ENCODE measurements at places on chromosomes 7 and 10.

- DNase-seq: no peak
Measured at GRCh38 chr7:39349452-39350123, 216.6 kb upstream of the YAE1 start.

DNA sequence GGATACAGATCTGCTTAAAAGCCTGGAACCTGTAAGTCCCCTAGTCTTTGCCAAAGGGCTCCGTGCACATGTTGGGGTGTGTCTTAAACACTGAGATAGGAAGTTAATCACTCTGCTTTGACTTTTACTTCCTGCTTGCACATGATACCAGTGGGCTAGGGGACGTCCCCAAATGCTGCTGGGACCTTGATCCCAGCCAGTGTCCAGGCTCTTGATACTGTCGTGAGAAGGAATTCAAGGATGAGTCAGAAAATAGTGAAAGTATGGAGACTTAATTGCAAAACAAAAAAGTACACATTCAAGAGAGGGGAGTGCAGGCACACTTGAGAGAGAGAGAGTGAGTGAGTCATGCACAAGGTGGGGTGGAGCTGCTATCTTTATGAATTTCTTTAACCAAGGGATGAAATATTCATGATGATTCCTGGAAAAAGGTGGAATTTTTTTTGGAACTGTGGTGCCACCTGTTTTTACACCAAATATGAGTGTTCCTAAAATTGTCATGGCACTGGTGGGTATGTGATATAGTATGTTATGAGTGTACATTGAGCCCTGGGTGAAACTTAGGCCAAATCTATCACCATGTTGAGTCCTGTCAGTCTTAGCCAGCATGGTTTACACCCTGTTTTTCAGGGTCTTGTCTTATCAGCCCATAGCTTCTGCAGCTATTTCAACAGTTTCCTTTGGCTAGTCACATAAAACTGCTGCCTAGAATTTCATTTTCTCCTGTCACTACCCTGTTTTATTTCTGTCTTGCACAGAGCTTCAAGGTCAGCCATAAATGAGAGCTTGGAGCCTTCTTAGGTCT lies 88.3 kb upstream of the CYP26C1 start:
- peak; percentile 75 for DNase-seq

DNA sequence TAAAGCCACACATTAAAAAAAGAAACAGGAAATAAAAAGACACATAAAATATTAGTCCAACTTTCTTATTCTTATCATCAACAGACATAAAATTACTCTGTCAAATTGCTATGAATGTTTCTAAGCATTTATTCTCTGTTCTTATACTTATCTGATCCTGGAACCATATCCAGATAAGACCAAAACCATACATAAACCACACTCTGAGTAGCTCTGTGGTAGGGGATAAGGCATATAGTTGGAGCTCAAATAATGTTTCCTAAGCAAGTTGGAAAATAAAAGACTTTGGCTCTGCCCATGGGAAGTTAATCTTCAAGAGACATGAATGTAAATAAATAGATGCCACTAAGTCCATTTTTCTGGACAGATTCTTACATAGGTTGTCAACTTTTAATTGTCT lies 103.1 kb upstream of the PLXDC2 start:
- DNase-seq: no peak

GRCh38 chr10:58701405-58702135 lies 188.9 kb downstream of the BICC1 start:
- DNase-seq: peak; percentile 92

- DNase-seq: no peak
Measured at GRCh38 chr7:148921806-148922205, 37.7 kb upstream of the EZH2 start.

DNA sequence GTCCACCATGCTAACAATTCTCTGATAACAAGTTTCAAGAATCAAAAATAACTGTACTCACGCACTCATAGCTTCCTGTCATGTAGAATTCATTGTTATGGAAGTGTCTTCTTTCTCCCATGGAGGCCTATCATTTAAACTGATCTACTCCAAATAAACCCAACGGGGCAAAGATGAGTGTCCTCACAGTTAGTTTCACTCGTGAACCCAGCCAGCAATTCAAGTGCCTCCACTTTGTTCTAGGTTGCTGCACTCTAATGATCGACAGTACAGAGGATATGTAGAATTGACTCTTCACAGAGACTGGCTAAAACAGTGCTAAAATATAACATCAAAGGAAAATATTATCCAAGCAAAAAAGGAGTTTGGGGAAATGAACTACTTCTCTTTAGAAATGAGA lies 111.4 kb downstream of the LRRN3 start:
- no peak for DNase-seq

- peak; percentile 98 for DNase-seq
Measured at GRCh38 chr7:5694912-5695726, 86.3 kb downstream of the RNF216 start.

DNA sequence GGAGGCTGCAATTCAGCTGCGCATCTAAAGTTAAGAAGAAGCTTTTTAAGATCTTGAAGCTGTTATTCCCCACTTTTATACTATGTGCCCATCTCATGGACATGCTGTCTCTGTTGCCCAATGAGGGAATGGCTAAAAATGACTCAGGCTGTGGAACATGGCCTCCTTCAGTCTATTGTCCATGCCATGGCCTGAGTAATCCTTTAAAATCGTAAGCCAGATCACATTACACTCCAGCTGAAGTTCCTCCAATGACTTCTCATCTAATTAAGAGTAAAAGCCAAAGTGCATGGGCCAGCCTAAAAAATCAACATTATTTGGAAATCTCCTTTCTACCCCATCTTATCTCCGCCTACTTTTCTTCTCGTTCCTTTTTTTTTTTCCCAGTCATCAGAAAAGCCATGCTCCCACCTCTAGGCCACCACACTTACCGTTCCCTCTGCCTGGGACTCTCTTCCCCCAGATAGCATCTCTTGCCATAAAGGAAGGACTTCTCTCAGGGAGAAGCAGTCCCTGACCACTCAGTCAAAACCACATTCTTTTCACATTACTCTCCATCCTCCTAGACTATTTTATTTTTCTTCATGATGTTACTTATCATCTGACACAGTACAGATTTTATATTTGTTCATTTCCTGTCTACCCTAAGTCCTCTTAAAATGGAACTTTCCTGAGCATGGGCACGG lies 337.4 kb downstream of the PRPF18 start:
- peak; percentile 88 for DNase-seq

GRCh38 chr10:35635576-35635975 lies 6.5 kb downstream of the FZD8 start:
- DNase-seq: peak; percentile 74

GRCh38 chr7:76343294-76343930 lies 15.4 kb downstream of the YWHAG start:
- no peak for DNase-seq

GRCh38 chr7:138460176-138460648 lies at the start of gene TRIM24:
Gene TRIM24, plus strand, starts transcription at chr7:138460259. Its CDS starts 290 bp downstream, at chr7:138460549.
- DNase-seq: no peak

DNA sequence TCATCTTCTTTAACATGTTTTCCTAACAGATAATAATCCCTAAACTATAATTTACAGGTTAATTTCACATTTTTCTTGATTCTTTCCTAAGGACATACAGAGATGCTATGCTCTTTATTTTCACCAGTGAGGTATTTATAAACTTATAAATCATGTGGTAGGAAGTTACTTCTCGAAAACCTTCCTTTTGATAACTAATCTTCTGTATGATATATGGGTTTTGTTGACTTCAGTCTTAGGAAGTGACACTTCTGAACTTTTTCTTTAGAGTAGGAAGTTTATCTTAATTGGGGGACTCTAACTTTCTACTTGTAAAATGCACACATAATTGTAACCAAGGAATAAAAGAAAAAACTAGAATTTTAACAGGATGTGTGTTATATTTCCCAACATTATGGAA lies 9.8 kb upstream of the PNPLA8 start:
- no peak for DNase-seq

- DNase-seq: no peak
Measured at GRCh38 chr10:110762109-110762848, 109.4 kb upstream of the PDCD4 start.

- no peak for DNase-seq
Measured at GRCh38 chr10:69549959-69550358, 23.3 kb downstream of the NEUROG3 start.

- no peak for DNase-seq
Measured at GRCh38 chr10:69657430-69657829, 27.4 kb downstream of the FAM241B start.

DNA sequence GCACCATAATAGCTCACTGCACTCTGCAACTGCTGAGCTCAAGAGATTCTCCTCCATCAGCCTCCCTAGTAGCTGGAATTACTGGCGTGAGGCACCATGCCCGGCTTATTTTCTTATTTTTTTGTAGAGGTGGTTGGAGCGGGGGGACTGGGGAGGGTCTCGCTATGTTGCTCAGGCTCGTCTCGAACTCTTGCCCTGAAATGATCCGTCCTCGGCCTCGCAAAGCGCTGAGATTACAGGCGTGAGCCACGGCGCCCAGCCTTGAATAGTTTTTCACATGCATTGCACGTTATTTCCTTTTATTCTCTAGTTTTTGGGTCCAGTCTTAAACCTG lies 526 bp upstream of the LAMTOR4 start:
- no peak for DNase-seq

DNA sequence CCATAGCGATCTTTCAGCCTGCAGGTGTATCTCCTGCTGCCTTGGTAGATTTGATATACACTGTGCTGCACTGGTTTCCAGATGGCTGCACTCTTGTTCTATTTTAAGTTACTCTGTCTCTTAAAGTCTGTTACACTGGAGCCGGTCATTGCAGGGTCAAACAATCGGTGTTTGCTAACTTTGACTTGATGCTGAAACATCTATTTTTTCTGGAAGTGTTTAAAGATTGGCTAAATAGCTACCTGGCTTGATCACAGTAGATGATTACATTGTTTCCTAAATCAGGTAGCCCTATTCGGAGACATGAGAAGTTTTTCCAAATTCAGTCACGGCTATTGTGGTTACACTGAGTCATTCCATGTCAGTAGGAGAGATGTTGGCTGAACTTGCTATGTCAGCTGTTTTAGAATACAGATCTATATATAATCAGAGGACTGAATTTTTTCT lies 574.8 kb downstream of the ETV1 start:
- DNase-seq: peak; percentile 29

- no peak for DNase-seq
Measured at GRCh38 chr10:132279873-132280645, 27.7 kb downstream of the STK32C start.

DNA sequence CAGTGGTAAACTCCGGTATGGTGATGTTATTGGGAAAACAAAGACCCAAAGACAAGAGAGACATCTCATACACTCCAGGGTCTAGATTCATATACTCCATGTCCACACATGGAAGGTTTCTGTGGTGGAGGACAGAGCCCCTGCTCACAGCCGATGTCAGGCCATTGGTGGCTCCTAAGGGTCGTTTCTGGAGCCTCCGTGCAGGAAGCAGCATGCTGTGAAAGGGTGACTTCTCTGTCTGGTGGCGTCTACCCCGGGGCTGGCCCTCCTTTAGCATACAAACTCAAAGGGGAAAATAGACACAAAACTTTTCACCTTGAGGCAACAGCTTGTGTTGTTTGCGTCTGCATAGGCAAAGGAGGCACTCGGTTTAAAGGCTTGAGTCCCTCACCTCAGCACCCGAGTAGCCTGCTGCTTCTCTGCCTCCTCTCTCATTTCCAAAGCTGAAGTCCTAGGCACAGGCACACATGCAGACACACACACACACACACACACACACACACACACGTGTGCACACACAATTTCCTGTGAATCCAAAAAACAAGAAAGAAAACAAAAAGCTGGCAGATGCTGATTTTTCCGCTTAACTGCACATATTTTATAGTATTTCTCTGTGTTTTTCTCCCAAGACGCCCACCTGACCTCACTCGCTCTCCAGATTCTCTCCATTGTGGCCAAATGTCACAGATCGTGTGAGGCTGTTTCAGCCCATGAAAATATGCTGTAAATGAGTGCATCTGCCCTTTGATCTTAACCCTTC lies 601.4 kb upstream of the MGMT start:
- no peak for DNase-seq

DNA sequence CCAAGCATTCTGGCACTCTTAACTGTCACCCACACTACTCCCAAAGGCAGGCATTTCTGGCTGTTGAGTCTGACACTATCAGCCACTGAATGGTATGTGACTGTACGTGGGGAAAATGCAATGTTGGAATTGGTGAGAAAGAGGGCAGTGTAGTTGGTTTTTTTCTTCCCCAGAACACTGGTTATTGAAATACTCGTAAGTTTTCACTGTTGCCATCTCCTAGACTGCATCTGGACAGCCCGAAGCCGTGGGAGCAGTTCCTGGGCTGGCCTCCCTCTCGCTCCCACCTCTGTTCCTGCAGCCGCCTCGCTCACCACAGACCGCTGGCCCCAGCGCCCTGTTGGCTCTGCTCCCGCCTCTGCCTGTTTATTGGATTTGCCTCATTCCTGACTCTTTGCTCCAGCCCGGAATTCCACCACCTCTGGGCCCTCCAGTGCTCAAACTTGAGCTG lies 5.7 kb downstream of the PLCE1 start:
- DNase-seq: peak; percentile 49

DNA sequence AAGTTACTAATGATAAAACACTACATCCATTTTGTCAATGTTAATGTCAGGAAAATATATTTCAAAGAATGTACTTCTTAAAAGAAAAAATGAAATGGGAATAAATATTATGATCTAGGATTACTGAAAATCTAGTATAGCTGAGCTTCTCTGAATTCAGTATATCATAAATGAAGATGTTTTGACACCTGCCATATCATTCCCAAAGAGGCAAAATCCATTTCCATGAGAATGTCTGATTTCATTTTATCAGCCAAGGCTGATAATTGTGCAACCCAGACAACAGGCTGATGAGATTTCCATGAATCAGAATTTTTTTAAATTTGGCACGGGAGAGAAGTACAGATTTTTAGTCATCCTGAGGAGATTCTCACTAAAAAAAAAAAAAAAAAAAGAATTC lies 32.5 kb downstream of the ZFAND4 start:
- no peak for DNase-seq

GRCh38 chr10:53827261-53827660 lies 973.8 kb downstream of the PCDH15 start:
- no peak for DNase-seq

GRCh38 chr10:132938472-132939339 lies 3.7 kb downstream of the CFAP46 start:
- DNase-seq: peak; percentile 23

- peak; percentile 49 for DNase-seq
Measured at GRCh38 chr10:6383096-6383812, 180.5 kb downstream of the PFKFB3 start.

GRCh38 chr7:11613292-11613930 lies 218.6 kb downstream of the THSD7A start:
- DNase-seq: no peak

DNA sequence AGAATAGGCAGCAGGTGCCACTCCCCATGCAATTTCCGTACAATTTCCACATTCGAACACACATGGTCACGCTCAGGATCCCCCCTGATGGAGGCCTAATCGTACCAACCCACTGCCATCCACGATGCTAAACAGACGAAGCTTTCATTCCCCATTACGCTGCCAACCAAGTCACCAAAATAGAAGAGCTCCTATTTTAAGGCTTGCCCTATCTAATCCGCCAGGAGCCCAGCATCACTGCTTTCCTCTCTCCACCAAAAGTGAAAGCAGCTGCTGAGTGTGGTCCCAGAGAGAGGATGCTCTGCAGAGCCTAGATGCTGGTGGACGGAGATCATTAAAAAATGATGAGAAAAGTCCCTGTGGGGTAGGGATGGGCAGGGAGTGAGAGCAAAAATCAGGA lies 43.3 kb downstream of the HSPA12A start:
- no peak for DNase-seq

GRCh38 chr7:87456247-87456646 lies 19.2 kb downstream of the ABCB4 start:
- DNase-seq: no peak

- no peak for DNase-seq
Measured at GRCh38 chr7:326273-326672, 36.3 kb downstream of the FOXL3 start.
